GM23338 (cell line): ENCODE measurements at places on chromosomes 2 and 18. TPM values are rescaled to one million over a fixed set of nuclear protein-coding genes. Genes with fewer than 3 reads are reported as not detected.

The LIMS4 gene
- 0.15 and 0.19 TPM in 2 replicates for polyA plus RNA-seq

The TIA1 gene
- polyA plus RNA-seq = 101 and 130 TPM in 2 replicates

The SLC14A1 gene
- 0.53 TPM in 1 of 2 replicates, not detected in the other for polyA plus RNA-seq

The RBM44 gene
- polyA plus RNA-seq = 0.21 and 0.29 TPM in 2 replicates

The KANSL1L gene
- polyA plus RNA-seq = 6.5 and 7.4 TPM in 2 replicates

The FAM110C gene
- 7.9 and 9.7 TPM in 2 replicates for polyA plus RNA-seq
